ENCODE measurements at places on chromosomes 6 and 20.

- DNase-seq: no peak
These were observed 6.1 kb downstream of the MYL9 start for GRCh38 chr20:36547186-36548005.

DNA sequence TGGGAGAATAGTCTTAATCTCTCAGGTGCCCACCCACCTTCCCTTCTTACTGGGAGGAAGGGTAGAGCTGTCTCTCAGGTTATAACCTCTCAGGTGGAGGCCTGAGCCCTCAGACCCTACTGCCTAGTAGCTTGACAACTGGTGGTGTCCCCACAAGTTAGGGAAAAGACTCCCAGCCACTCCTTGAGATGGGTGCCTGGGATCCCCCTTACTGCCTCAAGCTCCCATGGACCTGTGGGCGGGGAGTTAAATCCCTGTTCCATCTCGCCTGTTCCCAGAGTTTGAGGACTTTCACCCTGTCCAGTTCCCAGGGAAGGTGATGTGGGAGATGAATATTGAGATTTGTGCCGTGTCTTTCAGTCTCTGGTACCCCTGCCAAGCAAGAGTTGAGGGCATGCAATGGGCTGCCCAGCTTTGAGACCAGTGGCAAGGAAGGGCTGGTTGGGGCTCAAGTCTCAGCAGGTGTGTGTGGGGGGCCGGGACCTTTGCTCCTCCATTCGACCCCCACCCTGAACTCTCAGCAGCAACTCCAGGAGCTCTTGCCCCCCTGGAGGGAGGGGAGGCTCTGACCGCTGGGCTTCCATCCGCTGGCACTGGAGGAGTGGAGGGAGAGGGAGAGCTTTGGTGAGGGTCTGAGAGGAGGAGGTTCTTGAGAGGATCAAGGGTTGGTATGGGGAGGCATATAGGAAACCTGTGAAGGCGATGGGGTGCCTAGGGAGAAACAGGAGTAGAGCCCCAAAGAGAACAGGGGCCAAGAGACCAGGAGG lies 1.1 kb upstream of the PBX2 start:
- no peak for DNase-seq

DNA sequence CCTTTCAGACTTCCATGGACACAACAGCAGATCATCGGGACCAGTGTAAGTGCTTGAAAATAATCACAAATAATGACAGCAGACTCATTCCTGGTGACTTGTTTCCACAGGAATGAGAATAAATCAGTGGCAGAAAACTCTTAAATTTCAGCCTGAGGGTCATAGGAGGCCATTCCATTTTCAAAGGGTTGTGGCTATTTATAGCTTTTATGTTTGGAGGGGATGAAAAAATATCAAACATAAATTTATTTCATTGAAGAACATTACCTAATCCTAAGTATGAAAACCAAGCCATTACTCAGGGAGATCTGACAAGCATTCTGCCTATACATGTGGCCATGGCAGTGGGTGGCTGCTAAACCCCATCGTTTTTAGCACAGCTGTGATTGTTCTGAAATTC lies 173.6 kb upstream of the CNR1 start:
- DNase-seq: no peak

DNA sequence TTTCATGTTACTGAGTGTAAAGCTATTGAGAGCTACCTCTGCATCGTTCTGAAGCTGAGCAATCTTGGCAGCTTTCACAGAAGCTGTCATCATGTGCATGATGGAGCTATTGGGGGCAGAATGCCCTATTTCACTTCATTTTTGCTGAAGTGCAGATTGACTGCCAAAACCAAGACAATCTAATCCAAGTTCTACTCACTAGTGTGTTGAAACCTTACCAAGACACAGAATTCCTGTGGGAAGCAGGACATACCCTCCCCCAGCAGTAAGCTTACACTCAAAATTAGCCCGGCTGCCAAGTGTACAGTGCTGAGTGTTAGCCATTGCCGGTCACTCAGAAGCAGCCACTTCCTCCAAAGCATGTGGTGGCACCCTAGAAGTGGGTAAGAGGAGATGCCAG lies 177.3 kb upstream of the TENT5A start:
- no peak for DNase-seq

DNA sequence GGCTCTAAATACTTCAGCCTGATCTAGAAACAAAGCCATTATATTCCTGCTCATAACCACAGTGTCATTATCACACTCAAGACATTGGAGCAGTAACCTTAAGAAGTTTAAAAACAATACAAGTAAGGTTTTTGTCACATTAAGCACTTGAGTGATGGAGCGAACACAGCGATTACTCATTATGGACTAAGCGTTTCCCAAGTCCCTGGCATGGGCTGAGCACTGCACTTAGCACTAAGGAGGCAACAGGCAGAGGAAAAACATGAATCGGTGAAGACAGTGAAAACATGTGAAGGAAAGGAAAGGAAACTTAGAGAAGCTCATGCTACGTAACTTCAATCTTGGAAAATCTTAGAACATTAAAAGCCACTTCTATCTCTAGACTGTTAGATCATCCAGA lies 108.7 kb downstream of the SLC24A3 start:
- no peak for DNase-seq
